Small intestine (tissue), 16 donors: ENCODE measurements at places on chromosomes 6 and 20. TPM values are rescaled to one million over a fixed set of nuclear protein-coding genes. Genes with fewer than 3 reads are reported as not detected.

DNA sequence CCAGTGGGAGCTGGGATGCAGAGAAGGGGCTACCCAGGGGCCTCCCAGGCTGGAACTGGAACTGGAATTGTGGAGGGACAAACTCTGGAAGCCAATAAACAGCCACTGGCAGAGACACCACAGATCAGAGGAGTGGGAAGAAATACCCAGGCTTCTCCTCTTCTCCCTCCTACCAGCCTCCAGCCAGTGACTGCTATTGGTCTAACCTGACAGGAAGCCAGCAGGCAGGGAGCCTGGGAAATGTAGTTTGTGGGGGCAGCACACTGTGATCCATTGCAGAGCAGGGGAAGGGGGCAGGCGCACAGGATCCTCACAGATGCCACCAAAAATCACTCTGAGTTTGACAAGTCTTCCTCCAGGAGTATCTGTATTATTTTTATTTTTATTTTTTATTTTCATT lies 12.1 kb upstream of the MLN start:
- DNase-seq: no peak

Gene RPS6KA2
- polyA plus RNA-seq: 21.9 TPM

Gene OPRL1
- 0.30 TPM for polyA plus RNA-seq

GRCh38 chr6:138089325-138089724 lies 17.9 kb downstream of the PERP start:
- no peak for DNase-seq

- DNase-seq: no peak
These were observed 45.9 kb downstream of the ELOVL5 start for GRCh38 chr6:53302678-53303360.

Gene MTHFD1L
- polyA plus RNA-seq: 7.7 TPM

DNA sequence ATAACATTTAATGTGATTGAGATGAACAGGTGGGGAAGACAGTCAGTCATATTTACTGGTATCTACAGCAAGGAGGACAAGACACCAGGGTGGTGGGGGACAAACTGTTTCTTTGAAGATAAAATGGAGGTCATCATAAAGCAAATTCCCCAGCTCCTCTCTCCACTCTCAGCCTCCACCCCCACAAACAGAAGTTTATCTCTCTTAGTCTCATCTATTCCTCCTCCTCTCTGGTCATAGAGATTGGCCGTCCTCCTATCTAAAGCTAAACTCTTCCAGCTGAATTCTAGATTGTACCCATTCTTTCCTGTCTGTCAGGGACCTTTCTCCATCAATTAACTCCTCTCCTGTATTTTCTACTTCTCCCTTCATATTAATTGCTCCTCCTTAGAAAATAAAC lies 71.1 kb downstream of the KIF6 start:
- DNase-seq: no peak

Gene CUL9
- 66.0 TPM for polyA plus RNA-seq

GRCh38 chr6:122749451-122750050 lies 30.0 kb upstream of the FABP7 start:
- DNase-seq: no peak

GRCh38 chr6:5525209-5525608 lies 263.9 kb downstream of the FARS2 start:
- no peak for DNase-seq
